ENCODE measurements at places on chromosomes 7 and 10.

- no peak for DNase-seq
Observed at GRCh38 chr10:3539696-3540383, 245.2 kb downstream of the KLF6 start.

DNA sequence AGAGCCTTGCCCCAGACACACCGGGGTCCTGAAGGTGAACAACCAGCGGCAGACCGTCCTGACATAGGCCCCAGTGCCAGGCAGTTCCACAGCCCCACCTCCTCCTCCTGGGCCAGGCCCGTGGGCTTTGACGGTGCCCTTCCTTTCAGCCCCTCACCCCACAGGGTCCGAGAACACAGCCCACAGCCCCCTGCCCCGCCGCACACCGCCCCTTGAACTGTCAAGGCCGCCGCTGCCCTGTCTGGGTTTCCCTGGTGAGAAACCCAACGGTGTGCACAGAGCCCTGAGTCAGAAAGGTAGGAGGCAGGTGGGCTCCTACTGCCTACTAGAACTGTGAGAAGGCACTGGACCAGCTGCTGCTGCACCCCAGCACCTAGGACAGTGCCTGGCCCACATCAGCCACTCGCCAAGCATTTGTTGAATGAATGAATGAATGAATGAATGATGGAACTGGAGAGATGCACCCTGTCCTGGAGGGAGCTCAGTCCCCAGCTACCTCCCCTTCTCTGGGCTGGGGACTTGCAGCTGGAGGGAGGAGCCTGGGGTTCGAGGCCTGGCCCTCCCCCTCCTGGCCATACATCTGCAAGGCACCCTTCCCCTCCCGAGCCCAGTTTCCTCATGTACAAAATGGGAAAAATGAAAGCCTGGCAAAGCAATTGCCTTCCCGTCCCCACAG is 117.9 kb downstream of the SLIT1 start:
- DNase-seq: no peak

DNA sequence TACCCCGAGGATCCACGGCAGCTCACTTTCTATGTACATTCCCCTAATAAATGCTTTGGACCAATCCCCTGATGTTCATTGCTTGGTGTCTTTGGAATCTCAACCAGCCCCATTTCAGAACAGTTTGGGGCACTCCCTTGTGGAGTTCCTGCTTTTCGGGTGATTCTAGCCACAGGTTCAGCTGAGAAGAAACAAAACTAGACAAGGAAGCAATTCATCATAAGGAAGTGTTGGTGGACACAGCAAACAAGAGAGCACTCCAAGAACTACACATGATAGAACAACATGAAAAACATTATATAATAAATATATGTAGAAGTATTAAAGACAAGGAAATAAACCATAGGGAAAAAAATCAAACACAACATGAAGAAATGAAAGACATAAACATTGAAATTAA is 6.0 kb upstream of the CCDC136 start:
- no peak for DNase-seq

GRCh38 chr10:102538811-102539210 is 35.0 kb downstream of the SUFU start:
- DNase-seq: no peak

DNA sequence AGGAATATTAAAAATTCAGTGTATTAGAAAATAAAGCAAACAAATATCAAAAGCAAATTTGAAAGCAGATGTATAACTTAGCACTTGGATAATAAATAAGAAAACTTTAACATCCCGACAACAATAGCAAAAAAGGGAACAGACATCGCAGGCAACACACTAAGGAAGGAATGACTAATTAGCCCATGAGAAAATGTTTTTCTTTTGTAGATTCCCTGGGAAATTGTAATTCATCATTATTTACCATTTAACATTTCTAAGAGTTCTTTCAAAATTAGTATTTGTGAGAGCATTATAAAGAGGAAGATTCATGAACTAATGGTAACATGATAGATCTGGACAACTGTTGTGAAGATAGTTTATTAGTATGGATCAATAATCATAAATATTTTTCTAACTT is 106.0 kb upstream of the STK17A start:
- DNase-seq: no peak

DNA sequence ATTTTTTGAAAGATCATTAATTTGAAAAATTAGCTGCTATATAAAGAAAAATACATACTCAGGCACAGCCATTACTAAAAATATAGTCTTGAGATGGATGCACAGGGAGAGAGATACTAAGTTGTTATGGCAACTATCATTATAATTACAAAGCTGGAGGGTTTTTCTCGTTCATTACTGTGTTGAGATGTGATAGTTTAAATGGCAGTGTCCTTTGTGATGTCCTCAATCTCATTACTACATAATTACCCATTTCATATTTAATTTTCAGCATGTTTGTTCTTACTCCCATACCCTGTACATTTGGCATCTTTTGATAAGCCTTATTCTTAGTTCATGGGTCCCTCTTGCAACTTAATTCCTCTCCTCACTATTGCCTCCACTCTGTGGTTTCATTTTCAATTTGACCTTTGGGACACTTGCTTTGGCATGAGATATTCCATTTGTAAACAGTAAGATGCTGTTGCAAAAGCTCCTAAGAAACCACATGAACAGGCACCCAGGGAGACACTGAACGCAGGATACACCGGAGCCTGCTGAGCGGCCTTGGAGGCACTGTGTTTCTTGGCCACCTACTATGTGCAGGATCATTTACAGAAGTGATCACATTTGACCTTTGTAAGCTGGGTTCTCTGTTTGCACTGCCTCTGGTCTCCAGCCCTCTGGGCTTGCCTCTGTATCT is 4.8 kb upstream of the CPXM2 start:
- DNase-seq: no peak

- no peak for DNase-seq
Observed at GRCh38 chr7:8065356-8065813, 96.8 kb downstream of the GLCCI1 start.

- no peak for DNase-seq
Observed at GRCh38 chr7:13742126-13742525, 247.3 kb downstream of the ETV1 start.

GRCh38 chr7:5231811-5232484 is 41.9 kb downstream of the WIPI2 start:
- no peak for DNase-seq

- DNase-seq: no peak
Observed at GRCh38 chr10:122292376-122292775, 21.3 kb downstream of the BTBD16 start.

GRCh38 chr10:81570878-81571794 is 303.9 kb upstream of the NRG3 start:
- no peak for DNase-seq

DNA sequence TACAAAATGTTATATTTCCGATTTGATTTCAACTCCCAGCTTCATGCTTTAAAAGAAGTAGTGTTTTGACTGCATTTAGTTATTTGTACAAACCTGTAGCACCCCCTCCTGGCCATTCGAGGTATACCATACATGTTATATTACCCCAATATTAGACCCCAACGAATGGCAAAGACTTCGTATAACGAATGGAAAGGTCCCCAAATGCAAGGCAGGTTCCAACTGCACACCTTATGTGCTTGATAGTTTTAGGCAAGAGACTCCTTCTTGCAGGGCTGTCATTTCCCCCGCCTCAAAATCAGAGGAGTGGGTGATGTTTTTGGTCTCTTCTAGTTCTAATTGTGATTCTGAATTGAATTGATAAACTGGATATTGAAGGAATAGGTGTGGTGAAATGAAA is 101.1 kb upstream of the TARP start:
- no peak for DNase-seq

DNA sequence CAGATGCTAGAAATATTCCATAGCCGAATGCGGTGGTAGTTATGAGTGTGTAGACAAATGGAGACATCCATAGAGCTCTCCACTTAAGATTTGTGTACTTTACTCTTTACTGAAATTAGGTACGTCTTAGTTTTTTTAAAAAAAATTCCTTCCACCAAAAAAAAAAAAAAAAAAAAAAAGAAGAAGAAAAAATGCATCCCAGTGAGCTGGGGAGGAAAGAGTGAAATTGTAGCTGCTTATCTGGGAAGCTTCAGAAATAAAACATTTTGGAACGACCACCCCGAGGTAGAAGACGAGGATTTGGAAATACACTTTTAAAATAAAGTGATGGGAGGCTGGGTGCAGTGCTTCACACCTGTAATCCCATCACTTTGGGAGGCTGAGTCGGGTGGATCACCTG is 53.8 kb downstream of the RGS10 start:
- DNase-seq: no peak

GRCh38 chr7:137545059-137545716 is 201.7 kb upstream of the PTN start:
- no peak for DNase-seq

DNA sequence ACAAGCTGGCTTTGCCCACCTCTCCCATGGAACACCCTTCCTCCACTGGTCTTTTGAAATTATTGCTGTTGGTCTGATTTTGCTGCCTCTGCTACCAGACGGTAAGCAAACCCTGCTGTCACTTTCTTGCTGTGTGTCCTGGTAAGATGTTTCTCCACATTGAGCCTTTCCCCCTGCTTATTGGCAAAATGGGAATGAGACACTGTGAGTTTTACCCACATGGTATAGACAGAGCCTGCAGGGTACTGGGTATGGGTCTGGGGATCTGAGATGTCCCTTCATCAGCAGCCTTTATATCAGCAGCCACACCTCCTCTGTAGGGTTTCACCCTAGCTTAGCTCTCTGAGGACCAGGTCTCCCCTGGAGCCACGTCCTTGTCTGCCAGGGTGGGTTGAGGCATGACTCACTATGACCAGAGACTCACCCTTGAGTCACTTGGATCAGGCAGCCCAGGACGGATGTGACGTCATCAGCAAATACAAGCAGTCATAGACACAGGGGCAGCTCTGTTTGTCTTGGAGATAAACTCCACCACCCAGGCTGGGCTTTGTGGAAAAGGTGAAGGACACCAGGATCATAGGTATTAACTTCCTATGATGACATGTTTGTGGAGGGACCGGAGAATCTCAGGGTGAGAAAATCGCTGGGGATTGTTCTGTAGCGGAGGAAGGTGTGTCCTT is 17.9 kb upstream of the BAIAP2L1 start:
- no peak for DNase-seq

DNA sequence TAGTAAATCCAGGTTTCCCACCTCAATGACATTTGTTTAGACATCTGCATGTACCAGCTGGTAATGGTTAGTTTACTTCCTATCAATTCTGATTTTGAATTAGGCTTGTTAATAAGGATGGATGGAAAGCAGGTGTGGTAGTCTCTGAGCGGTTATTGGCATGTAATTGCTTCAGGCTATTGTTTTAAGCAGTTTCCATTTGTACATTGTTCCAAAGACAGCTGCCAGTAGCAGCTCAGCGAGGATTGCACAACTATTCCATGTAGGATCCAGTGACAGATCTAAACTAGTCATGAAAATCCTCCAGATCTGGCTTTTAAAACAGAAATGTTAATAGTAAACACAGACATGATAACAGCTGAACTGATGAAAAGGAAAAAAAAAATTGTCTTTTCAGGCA is 436.0 kb upstream of the ADARB2 start:
- no peak for DNase-seq

- no peak for DNase-seq
Observed at GRCh38 chr7:137591421-137591837, 247.9 kb upstream of the PTN start.

DNA sequence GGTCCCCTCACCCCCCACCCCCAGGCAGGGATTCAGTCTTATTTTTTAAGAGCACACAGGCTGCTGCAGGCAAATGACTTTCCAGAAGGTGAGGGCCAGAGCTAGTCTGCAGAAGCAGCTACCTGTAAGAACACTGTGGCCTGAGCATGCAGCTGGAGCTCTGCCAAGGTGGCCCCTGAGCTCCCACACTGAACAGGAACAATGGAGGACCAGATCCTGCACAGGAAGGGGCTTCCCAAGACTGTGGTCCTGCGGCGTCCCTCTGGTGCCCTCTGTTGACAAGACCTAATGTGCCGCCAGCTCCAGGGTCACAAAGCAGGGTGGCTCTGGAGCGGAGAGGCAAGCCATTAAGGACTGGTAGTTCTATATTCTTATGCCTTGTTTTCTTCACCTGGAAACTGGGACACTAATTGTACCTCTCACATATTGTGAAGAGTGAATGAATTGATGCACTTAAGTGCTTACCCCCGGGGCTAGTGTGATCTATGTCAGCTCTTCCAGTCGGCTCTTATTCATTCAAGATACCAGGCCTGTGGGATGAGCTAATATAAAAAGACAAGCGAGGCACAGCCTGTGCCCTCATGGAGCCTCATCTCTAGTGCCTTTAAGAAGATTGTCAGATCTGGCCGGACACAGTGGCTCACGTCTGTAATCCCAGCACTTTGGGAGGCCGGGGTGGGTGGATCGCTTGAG is 8.0 kb upstream of the BEND7 start:
- DNase-seq: no peak

DNA sequence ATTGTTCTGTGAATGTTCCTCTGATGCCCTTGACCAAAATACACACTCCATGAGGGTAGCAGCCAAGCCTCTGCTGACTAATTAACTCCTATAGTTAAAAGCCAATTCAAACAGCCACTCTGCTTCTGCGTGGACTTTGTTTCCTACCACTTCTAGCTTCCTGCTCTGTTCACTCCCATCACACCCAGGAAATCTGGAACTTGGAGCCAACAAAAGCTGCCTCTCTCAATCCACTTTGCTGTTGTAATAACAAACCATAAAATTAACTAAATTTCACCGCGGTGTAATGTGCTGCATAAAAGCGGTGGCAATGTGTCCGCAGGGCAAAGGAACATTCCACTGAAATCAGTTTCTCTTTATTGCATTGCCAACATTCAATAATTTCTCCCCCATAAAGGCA is 239.5 kb downstream of the PLXNA4 start:
- no peak for DNase-seq

DNA sequence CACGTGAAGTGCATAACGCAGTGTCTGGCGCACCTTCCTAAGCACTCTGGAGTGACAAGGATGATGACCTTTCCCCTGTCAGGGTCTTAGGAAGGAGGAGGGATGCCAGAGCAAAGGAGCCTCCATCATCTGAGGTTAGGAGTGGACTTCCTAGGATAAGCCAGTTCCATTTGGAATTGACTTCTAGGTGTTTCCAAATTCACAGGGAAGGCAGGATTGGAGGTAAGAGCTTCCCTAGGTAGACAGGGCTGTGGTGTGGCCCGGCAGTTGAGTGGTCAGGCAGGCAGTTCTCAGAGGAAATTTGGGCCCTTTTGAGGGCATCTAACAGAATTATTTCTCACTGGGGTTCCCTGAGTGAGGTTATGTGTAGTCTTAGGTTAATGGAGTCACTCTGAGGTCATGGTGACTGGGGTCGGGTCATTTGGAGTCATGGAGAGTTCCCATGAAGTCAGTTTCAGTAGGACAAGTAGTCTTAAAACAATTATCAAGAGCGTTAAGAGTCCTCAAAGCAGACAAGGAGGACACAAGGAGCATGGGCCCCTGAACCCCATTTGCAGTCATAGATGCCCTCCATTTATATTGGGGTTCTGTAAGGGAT is 8.2 kb downstream of the PPIF start:
- DNase-seq: no peak

DNA sequence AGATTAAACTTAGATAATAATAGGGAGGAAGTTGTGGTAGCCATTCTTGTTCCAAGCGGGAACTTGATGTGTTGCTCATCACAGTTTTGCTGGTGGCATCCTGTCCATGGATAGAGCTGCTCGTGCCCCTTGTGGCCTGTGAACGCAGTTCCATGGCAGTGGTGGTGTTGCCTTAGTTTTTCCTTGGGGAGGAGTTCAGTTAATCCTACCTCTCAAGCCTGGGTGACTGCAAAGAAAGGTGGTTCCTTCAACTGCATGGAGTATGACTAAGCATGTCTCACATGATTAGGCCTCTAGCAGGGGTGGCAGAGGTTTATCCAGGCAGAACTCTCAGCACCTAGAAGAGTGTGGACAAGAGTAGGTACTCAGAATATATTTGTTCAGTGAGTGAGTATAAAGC is 99.7 kb downstream of the MAPK8 start:
- no peak for DNase-seq

GRCh38 chr10:68870545-68871104 is 30.5 kb upstream of the DDX50 start:
- no peak for DNase-seq

Data from cortex of kidney (tissue), 1 donor.